ENCODE measurements at places on chromosomes 7 and 10.

- no peak for DNase-seq
Measured at GRCh38 chr10:131070856-131071255, 240.7 kb downstream of the TCERG1L start.

GRCh38 chr10:124050021-124051015 is 43.1 kb downstream of the CHST15 start:
- no peak for DNase-seq

DNA sequence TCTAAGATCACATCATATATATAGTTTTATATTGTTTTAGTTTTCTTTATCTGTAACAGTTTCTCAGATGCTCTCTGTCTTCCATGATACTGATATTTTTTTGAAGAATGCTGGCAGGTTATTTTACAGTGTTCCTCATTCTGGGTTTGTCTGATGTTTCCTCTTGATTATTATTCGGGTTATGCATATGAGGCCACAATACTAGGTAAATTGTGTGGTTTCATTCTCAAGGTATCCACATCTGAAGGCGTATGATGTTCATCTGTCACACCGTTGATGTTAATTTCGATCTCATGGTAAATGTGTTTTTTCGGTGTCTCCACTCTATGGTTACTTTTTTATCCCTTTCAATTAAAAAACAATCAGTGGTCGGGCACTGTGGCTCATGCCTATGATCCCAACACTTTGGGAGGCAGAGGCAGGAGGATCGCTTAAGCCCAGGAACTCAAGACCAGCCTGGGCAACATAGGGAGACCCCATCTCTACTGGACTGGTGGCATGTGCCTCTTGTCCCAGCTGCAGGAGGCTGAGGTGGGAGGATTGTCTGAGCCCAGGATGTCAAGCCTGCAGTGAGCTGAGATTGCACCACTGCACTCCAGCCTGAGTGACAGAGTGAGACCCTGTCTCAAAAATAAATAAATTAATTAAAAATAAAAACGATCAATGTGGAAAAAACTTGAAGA is 108.9 kb downstream of the TPST1 start:
- no peak for DNase-seq

GRCh38 chr10:12382157-12382548 is 32.8 kb downstream of the CAMK1D start:
- no peak for DNase-seq

- DNase-seq: no peak
Measured at GRCh38 chr10:111698711-111699110, 484.9 kb downstream of the GPAM start.

GRCh38 chr7:151382079-151382885 is 27.6 kb downstream of the WDR86 start:
- DNase-seq: no peak

- no peak for DNase-seq
Measured at GRCh38 chr10:132939957-132940790, 2.2 kb downstream of the CFAP46 start.

GRCh38 chr7:104982308-104983075 is 31.5 kb upstream of the KMT2E start:
- no peak for DNase-seq

DNA sequence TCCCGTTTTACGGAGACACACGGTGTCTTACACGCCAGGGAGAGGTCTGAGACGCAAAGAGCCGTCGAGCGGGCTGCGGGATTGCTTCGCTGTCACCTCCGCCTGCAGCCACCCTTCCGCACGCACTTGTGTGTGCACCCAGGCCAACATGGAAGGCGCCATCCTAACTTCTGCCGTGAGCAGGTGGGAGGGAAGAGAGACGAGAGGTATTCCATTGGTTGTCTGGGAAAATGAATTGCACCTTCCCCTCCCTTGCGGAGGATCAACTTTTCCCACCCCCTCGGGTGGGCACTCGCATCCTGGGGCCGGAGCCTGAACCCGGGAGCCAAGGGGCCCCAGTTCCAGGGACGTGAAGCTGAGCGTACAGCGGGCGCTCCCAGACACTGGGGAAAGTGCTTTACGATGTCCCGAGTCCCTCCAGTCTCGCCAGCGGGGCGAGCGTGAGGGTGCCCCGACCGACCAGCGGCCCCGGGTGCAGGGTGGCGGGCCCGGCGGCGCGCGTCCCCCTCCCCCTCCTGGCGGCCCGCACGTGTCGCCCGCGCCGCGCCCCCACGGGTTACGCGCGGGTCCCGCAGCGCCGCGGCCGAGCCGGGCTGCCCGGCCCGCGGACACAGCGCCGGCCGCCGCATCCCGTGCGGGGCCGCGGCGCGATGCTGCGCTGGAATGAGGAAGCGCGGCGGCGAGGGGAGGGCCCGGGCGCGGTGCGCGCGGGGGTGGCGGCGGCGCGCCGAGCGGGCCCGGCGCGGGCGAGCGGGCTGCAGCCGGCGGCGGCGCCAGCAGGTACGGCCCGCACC is 984 bp upstream of the IKZF1 start:
- DNase-seq: no peak

DNA sequence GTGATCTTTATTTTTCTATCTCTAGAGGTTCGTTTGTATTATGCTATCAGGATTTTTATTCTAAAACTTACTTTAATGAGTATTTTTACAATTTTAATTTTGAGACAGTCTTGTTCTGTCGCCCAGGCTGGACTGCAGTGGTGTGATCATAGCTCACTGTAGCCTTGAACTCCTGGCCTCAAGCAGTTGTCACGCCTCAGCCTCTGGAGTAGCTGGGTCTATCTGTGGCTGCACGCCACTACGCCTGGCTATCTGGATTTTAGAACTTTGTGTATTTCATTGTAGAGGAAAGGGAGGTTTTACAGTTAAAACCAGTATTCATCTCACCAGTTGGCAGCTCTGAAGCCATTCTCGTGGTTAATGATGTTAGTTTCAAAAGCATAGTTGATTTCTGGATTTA is 25.9 kb downstream of the DNAJB6 start:
- DNase-seq: no peak
